Neural crest cell (in vitro differentiated cells): ENCODE measurements at places on chromosomes 12 and 14. TPM values are rescaled to one million over a fixed set of nuclear protein-coding genes. Genes with fewer than 3 reads are reported as not detected.

Gene DDN
- 0.51 and 0.64 TPM in 2 replicates for total RNA-seq

Gene ALX1
- total RNA-seq, result 4.1 and 4.7 TPM in 2 replicates

Gene CELA1
- not detected in 2 replicates for total RNA-seq

Gene BMP4
- 1.1 and 1.3 TPM in 2 replicates for total RNA-seq

Gene GPR162
- total RNA-seq, result 16.4 and 17.4 TPM in 2 replicates

Gene TXNDC16
- total RNA-seq, result 11.1 and 11.5 TPM in 2 replicates

Gene KCNH5
- total RNA-seq, result 0.44 and 0.48 TPM in 2 replicates

Gene WNT1
- 1.2 and 2.1 TPM in 2 replicates for total RNA-seq

Gene SLC38A6
- 13.2 and 14.5 TPM in 2 replicates for total RNA-seq

- no peak overlapping the region for H3K4me3 ChIP-seq
- peak overlapping the region; percentile 76 for H3K27ac ChIP-seq
- no peak for DNase-seq
- H3K27me3 ChIP-seq, result no peaks in the 10 kb centered on the region
These were observed 121.6 kb downstream of the TMEM132C start for GRCh38 chr12:128388461-128389000.

DNA sequence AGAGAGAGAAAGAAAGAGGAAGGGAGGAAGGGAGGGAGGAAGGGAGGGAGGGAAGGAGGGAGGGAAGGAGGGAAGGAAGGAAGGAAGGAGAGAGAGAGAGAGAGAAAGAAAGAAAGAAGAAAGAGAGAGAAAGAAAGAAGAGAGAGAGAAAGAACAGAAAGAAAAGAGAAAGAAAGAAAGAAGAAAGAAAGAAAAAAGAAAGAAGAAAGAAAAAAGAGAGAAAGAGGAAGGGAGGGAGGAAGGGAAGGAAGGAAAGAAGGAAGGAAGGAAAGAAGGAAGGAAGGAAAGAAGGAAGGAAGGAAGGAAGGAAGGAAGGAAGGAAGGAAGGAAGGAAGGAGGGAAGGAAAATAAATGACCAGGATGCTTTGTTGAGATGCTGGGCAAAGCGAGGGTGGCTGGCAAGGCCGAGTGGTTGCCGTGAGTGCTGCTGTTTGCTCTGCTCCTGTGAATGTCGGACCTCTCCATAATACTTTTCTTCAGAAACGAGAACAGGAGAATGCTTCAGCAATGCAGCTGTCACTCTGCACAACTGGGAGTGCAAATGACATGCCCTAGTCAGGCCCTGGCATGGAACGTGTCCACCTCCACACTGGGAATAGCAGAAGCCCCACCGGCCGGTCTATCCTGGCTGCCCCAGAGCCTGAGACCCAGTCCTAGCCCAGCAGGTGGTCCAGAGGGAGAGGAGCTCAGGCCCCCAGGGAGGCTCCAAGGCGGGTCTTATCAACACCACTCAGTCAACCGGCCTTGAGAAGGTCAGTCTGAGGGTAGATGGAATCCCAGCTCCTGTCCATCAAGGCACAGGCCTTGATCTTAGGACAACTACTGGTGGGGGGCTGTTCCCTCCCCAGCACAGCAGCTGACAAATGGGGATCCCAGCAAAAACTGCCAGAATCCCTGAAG is 25.1 kb upstream of the EIF5 start:
- no peaks in the 10 kb centered on the region for H3K27me3 ChIP-seq
- H3K4me1 ChIP-seq, result peaks cover 5% of the 10 kb centered on the region
- no peak overlapping the region for H3K27ac ChIP-seq
- H3K4me3 ChIP-seq, result no peak overlapping the region

DNA sequence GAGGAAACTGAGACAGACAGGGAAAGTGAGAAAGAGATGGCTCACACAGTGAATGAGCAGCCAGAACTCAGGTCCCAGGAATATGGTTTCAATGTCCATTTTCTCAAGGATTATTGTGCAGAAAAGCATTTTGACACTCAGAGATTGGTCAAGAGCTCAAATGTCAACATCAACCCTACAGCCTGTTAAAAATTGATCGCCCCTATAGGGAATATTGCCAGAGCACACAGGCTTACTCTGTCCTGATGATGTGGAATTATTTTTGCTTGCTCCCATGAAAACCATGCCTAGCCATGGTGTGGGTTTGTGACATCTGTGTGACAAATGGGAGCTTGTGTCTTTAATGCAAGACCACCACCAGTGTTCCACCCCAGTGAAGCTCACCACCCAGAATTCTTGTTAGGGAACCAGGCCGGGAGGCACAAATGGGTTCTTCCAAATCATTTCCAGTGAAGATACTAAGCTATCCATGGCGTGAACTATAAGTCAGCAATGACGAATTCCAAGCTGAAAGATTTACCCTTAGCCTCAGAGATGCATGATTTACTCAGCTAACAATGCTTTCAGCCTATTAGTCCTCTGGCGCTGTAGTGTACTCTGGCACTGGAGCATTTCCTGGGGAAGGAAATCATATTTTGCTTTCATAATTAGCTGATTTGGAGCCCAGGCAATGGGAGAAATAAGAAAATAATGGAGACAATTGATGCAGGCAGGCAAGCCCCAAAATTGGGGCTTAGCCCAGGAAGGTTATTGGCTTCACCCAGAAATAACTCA is 1188.2 kb upstream of the TMEM132C start:
- H3K27me3 ChIP-seq, result no peaks in the 10 kb centered on the region
- H3K36me3 ChIP-seq, result no peaks in the 10 kb centered on the region
- no peak overlapping the region for H3K4me3 ChIP-seq
- no peak overlapping the region for H3K27ac ChIP-seq

- H3K27ac ChIP-seq, result no peak overlapping the region
- H3K27me3 ChIP-seq, result peaks cover 18% of the 10 kb centered on the region
- H3K4me1 ChIP-seq, result peaks cover 43% of the 10 kb centered on the region
- DNase-seq, result no peak
- H3K36me3 ChIP-seq, result peaks cover 6% of the 10 kb centered on the region
- peak overlapping the region; percentile 86 for H3K4me3 ChIP-seq
These were observed 2.1 kb upstream of the EIF4B start for GRCh38 chr12:53004178-53004577.

DNA sequence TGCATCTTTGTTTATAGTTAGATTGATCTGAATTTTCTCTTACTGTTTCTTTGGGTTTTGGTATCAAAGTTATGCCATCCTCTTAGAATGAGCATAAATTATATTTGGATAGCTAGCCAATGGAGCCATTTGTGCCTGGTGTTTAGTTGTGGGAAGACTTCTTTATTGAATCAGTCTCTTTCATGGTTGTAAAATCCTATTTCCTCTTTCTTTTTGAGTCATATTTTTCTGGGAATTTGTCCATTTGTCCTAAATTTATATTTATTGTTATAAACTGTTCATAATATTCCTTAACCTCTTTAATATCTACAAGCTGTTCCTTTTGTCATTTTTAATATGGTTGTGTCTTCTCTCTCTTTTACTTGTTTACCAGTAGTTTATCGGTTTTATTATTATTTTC is 462.5 kb downstream of the AEBP2 start:
- no peak overlapping the region for H3K4me3 ChIP-seq
- no peak overlapping the region for H3K27ac ChIP-seq
- no peaks in the 10 kb centered on the region for H3K27me3 ChIP-seq

DNA sequence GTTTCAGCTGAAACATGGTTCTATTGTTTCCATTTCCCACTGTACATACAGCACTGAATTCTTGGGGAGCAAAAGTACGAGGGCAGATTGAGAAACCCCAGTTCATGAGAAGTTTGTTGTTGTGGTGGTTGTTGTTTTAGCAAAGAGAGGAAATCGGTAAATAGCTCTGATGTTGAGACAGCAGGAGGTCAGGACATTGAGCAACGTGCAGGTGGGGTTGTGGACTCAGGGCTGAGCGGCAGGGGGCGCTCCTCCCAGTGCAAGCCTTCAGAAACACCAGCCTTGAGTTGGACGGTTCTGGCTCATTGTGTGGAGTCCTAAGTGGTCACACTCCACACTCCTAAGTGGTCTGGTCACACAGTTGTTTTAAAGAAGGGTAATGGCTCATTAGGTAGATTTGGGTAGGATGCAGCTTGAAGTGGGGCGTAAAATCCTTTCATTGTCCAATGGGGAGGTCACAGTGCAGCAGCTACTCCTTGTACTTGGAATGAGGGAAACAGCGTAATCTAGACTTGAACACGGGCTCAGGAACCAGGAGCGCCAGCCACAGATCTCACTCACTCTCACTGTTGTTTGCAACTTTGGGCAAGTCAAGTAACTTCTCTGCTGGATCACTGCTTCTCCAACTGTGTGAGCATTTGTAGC is 14.5 kb upstream of the PWP1 start:
- no peak overlapping the region for H3K27ac ChIP-seq
- no peak overlapping the region for H3K4me3 ChIP-seq
- peaks cover 53% of the 10 kb centered on the region for H3K27me3 ChIP-seq
- no peaks in the 10 kb centered on the region for H3K4me1 ChIP-seq

DNA sequence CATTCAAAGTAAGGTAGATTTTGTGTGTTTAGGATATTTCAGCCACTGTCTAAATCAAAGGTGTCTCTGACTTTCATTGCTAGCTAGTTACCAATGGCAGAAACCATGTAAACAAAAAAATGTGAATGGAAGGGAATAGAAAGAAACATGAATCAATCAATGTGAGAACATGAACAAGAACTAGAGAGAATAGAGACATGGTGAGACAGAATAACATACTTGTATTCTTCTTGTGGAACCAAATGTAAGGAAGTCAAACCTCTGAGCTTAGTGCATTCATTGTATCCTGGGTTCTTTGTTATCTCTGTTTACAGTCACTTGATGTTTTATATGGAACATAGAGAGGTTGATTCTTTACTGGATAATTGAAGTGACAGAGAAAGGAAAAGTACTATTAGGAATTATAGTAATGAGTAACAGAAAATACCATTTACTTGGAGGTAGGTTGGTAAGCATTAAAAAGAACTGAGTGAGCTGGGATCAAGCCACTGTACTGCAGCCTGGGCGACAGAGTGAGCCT is 2.6 kb upstream of the WNK1 start:
- H3K27me3 ChIP-seq, result no peaks in the 10 kb centered on the region
- H3K36me3 ChIP-seq, result no peaks in the 10 kb centered on the region
- no peak for DNase-seq
- no peak overlapping the region for H3K27ac ChIP-seq
- peaks cover 18% of the 10 kb centered on the region for H3K4me1 ChIP-seq
- H3K4me3 ChIP-seq, result peak overlapping the region; percentile 68

DNA sequence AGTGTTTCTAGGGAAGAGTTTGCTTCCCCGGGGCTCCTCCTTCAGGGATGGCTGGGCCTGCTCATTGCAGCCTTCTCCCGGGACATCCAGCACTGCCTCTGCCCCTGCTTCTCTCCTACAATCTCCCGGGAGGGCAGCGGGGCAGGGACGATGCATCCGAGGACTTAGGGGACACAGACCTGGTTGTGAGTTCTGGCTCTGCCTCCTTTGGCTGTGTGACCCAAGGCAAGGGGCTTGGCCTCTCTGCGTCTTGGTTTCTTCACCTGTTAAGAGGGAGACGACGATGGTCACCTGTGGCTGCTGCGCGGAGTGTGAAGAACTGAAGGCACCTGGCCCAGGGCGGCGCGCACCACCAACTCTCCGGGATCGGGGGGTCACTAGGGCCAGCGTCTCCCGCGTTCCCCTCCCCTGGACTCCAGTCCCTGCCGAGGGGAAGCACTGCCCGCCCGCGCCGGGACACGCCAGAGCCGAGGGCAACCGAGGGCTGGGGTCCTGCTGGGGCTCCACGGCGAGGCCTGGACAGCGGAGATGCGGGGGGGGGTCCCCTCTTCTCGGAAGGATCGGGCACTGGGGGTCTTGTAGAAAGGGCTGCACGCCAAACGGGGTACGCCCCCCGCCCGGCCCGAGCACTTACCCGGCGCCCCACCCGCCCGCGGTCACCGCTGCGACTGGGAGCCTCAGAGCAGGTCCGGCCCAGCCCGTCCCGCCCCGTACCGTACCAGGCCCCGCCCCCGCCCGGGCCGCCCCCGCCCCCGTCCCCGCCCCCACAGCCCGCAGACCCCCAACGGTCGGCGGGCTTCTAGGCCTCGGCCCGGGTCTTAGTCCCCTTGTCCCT is at the start of gene HVCN1:
Gene HVCN1 (minus strand): TSS at position 670 of the 835 bp plus-strand sequence. CDS start 5,870 bp downstream, outside the sequence.
- H3K27ac ChIP-seq, result peak within 1 kb of the TSS; percentile 91
- DNase-seq, result no peak
- peaks cover 5% of the 10 kb centered on the region for H3K27me3 ChIP-seq

GRCh38 chr12:132410296-132410625 is 79.7 kb upstream of the FBRSL1 start:
- no peak overlapping the region for H3K4me3 ChIP-seq
- no peak overlapping the region for H3K27ac ChIP-seq
- no peak for DNase-seq
- no peaks in the 10 kb centered on the region for H3K36me3 ChIP-seq

DNA sequence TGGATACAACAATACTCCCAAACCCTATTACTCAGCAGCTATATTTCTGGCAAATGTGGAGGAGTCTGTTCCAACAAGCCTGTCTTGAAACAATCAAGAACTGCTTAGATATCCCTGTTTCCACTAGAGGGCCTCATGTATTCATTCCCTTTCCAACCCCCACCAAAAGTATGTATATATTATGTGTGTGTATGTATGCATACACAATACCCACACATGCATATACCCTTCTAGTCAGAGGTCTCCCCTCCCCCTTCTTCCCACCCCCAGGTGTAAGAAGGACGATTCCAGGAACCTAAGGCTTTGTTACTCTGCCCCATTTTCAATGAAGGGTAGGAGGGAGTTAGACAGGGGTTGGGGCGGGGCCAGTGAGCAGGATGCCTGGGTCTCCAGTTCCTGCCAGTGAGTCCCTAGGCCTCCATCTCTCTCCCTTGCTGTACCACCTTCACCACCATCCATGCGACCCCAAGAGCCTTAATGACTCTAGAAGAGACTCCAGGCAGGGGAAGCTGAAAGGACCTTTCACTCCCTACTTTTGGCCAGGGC is at the start of gene DGKA:
Gene DGKA (plus strand): TSS at position 392 of the 546 bp plus-strand sequence. CDS start 5,342 bp downstream, outside the sequence.
- peaks cover 38% of the 10 kb centered on the region for H3K27me3 ChIP-seq
- no peak for DNase-seq
- no peaks in the 10 kb centered on the region for H3K36me3 ChIP-seq
- H3K4me3 ChIP-seq, result peak within 1 kb of the TSS; percentile 91

- no peaks in the 10 kb centered on the region for H3K27me3 ChIP-seq
- no peak for DNase-seq
- peak overlapping the region; percentile 72 for H3K27ac ChIP-seq
- H3K4me3 ChIP-seq, result no peak overlapping the region
- H3K4me1 ChIP-seq, result peaks cover 54% of the 10 kb centered on the region
These were observed 210.0 kb downstream of the PPM1H start for GRCh38 chr12:62724947-62725451.

GRCh38 chr14:72721083-72721482 is 172.8 kb downstream of the DPF3 start:
- H3K4me1 ChIP-seq, result peaks cover 19% of the 10 kb centered on the region
- no peaks in the 10 kb centered on the region for H3K36me3 ChIP-seq
- no peaks in the 10 kb centered on the region for H3K27me3 ChIP-seq
- no peak overlapping the region for H3K4me3 ChIP-seq

- no peaks in the 10 kb centered on the region for H3K4me1 ChIP-seq
- H3K36me3 ChIP-seq, result peaks cover 38% of the 10 kb centered on the region
- H3K4me3 ChIP-seq, result no peak overlapping the region
These were observed 413.2 kb downstream of the SOX5 start for GRCh38 chr12:23536293-23536692.

DNA sequence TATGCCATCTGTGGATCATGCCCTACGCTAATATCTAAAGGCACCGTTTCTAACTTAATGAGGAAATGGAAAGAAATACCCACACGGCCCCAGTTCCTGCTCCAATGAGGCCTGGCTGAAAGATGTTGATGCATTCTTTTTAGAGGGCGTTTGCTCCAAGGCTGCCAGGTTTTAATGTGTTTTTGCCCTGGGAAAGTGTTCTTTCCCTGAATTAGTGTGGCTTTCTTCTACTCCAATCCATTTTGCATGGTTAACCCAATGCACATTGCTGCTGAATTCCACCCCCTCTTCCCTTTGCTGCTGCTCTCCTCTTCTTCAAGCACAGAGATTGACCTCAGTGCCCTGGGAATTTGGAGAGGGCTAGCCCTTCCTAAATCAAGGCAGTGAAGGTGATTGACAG is 1.1 kb downstream of the MYF5 start:
- H3K4me3 ChIP-seq, result no peak overlapping the region
- H3K36me3 ChIP-seq, result no peaks in the 10 kb centered on the region
- no peak overlapping the region for H3K27ac ChIP-seq
- peaks cover 7% of the 10 kb centered on the region for H3K4me1 ChIP-seq
